ENCODE measurements at places on chromosomes 4 and X. TPM values are rescaled to one million over a fixed set of nuclear protein-coding genes. Genes with fewer than 3 reads are reported as not detected.

Gene GPRASP3
- total RNA-seq = 3.9 TPM

Gene SPANXA1
- not detected for total RNA-seq

Gene COL4A6
- 20.7 TPM for total RNA-seq

Gene CFAP47
- total RNA-seq = not detected

Gene GAGE2A
- not detected for total RNA-seq

- H3K36me3 ChIP-seq = no peaks in the 10 kb centered on the region
- no peak overlapping the region for H3K4me3 ChIP-seq
- H3K4me1 ChIP-seq = no peaks in the 10 kb centered on the region
- no peaks in the 10 kb centered on the region for H3K27me3 ChIP-seq
- H3K27ac ChIP-seq = no peak overlapping the region
Observed at GRCh38 chrX:38774249-38774648, 27.0 kb upstream of the MID1IP1 start.

DNA sequence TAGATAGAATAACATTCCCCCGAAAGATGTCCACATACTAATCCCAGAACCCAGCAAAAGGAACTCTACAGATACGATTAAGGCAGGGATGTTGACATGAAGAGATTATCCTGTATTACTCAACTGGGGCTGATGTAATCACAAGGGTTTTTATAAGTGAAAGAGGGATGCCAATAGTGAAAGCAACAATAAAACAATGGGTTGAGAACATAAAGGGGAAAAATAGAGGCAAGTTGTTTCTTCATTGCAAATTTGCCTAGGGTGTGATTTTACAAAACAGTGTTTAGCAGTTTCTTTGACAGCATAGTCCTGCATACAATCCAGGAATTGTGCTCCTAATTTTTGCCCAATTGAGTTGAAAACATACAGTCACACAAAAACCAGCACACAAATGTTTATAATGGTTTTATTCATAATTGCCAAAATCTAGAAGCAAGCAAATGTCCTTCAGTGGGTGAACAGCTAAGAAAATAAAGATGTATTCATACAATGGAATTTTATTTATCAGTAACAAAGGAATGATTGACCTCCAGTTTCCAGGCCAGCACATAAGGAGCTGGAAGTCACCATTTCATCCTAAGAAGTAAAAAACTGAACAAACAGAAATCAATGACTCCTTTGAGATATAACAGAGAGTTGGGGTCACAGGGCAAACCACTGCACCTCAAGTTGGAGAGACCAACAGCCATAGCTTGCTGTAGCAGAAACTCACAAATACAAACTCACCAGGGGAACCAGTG is 107.2 kb downstream of the CENPC start:
- H3K27me3 ChIP-seq = no peaks in the 10 kb centered on the region
- H3K4me3 ChIP-seq = no peak overlapping the region

Gene CFAP99
- not detected for total RNA-seq

Data from suprapubic skin (tissue), 4 donors.